ENCODE measurements at places on chromosomes 12 and 14.

DNA sequence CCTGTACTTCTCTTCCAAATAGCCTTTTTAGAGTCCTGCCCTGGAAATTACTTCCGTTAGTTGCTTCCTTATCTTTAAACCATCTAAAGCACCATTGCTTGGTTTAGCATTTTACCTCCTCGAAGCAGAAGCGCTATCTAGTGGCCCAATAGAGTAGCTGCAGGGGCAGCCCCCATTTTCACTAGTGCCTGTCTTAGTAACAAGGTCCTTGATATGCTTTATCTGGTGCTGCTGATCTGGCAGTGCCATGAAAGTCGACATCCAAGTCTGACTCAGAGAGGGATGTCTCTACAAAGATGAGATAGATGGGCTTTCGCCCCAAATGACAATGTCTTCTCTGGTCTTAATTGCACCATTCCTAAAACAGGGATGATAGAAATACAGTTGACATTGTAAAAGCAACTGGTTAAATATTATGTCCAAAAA is 25.0 kb upstream of the CIT start:
- DNase-seq: peak; percentile 80

- DNase-seq: no peak
Measured at GRCh38 chr12:122413516-122414404, 8.7 kb downstream of the CLIP1 start.

DNA sequence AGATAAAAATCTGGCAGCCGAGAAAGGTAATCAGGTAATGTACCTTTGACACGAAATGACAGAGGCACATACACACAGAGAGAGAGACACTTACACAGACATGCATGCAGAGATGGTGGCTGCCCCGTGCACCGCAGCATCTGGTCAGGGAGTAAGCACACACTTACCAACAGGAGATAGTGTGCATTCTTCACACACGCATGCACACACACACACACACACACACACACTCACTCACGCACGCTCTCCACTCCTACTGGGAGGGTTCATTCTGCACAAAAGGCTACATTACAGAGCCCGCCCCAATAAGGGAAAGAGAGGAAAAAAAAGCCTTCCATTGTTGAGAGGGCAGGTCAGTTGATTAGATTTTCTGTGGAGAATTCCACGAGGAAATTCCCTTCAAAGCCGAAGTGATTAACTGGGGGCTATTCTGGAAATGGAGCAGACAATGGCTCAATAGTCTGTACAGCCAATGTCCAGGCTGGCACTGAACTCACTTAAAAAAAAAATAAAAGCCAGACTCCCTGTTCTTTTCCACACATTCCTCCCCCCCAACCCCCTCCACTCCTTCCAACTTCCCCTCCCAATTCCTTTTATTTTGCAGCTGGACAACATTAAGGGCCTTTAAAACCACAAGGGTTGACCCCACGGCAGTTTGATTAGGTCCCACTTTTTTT is 1.4 kb upstream of the SOX5 start:
- DNase-seq: no peak

DNA sequence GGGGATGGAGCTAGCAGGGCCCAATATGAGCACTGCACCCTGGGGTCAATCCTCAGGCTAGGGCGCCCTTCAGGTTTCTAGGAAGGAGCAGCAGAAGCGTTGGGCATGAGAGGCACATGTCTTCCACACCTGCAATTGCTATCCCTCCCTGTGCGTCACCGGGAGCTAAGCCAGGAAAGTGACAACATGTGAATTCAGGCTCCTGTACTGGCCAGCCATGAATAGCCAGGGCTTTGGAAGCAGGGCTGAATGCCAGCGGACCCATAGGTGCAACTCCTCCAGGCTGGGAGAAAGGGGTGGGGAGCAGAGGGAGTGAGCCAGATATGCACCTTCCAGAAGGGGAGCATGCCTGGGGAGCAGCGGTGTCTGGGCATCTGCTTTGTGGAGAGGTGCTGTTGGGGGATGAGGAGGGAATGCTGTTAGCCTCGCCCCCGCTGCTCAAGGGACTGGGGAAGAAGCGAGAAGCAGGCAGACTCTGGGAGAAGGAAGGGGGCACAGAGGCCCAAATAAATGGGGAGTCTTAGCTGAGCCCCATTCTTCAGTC is 6.1 kb downstream of the HOXC5 start:
- no peak for DNase-seq

- no peak for DNase-seq
Measured at GRCh38 chr14:36857842-36858445, 196.3 kb downstream of the PAX9 start.

DNA sequence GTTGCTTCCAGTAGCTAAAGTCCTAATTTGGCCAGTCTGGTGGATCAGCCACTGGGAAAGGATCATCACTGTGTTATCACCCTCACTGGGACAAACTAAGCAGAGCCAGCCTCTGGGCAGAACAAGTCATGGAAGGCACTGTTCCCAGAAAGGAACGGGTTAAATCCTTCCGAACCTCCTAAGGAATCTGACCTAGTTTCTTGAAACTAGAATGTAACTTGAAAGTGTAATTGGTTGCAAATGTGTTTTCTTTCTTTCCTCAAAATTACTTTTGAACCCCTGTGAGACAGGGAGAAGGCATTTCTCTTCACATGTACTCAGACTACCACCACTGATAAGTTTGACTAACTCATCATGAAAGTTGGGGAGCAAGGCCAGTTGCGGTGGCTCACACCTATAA is 18.7 kb upstream of the KICS2 start:
- DNase-seq: no peak

DNA sequence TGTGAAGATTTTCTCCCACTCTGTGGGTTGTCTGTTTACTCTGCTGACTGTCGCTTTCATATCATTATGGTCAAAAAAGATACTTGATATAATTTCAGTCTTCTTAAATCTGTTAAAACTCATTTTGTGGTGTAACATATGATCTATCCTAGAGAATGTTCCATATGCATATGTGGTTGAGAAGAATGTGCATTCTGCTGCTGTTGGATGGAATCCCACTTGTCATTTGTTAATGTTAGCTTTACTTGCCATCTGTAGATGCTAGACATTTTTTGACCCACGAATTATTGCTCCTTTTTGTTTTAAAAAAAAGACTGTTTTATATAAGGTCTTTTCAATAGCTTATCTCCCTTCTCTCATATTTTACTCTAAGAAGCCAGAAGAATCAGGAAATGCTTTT is 26.3 kb upstream of the OR5AU1 start:
- no peak for DNase-seq

- peak; percentile 8 for DNase-seq
Measured at GRCh38 chr14:78519863-78520262, 349.7 kb downstream of the NRXN3 start.

- DNase-seq: no peak
Measured at GRCh38 chr14:55356913-55357312, 54.7 kb downstream of the ATG14 start.

DNA sequence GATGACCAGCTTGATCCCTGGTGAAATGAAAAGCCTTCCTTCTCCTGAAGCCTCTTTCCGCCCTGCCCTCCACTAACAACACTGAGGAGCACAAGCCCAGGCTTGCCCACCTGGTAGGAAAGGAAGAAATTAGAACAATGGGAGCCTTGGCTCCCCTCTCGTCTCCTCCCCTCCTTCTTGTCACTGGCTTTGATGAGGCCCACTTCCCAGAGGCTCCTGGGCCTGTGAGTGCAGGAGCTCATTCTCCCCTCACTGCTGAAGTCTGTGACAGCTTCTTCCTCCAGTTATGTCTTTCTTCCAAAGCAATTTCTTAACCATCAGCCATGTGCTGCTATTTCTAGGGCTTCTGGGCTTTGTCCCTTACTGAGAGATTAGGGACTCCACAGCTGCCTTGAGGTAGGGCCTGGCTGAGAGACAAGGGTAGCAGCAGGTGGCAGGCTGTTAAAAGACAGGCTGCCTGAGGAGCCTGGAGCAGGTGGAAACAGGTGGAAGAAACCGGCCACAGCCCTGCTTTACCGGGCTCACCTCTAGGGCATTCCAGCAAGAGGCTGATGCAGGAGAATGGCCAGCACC is 53.6 kb upstream of the SRSF5 start:
- no peak for DNase-seq

- no peak for DNase-seq
Measured at GRCh38 chr12:67876305-67876915, 112.8 kb upstream of the IFNG-AS1 start.

DNA sequence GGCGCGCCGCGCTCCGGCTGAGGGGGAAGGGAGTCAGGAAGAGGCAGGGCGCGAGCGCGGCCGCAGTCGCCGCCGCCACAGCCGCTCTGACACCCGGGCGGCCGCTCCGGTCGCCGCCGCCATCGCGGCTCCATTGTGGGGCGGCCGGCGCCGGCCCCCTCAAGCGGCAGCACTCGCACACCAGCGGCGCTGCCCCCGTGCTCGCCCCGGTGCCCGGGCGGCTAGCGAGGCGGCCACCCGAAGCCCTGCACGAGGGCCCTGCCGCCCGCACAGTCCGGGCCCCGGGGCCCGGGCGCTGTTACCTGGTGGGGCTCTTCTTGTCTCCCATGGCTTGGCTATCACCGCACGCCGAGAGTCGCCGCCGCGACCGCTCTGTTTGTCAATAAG is 202 bp downstream of the YAF2 start:
- no peak for DNase-seq

- no peak for DNase-seq
Measured at GRCh38 chr12:10227648-10228047, 15.0 kb downstream of the GABARAPL1 start.

GRCh38 chr12:98045395-98045794 is 470.0 kb upstream of the TMPO start:
- DNase-seq: no peak

GRCh38 chr14:24329736-24330135 is 5.1 kb downstream of the ADCY4 start:
- DNase-seq: no peak

DNA sequence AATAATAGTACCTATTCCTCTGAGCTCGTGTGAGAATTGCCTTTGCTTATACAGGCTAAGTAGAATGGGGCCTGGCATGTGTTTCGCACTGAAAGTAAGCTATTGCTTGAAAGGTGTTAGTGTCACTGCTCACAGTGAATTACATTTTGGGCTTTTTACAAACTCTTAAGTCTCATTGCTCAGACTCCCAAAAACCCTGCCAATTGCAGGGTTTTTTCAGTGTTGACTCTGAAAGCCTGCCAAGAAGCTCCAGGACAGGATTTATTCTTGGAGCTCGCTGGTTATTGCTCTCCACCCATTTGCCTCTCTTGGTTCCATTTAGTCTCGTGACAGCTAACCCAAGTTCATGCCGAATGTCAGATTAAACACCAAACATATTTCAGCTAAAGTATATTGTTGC is 39.8 kb downstream of the NOPCHAP1 start:
- DNase-seq: no peak

DNA sequence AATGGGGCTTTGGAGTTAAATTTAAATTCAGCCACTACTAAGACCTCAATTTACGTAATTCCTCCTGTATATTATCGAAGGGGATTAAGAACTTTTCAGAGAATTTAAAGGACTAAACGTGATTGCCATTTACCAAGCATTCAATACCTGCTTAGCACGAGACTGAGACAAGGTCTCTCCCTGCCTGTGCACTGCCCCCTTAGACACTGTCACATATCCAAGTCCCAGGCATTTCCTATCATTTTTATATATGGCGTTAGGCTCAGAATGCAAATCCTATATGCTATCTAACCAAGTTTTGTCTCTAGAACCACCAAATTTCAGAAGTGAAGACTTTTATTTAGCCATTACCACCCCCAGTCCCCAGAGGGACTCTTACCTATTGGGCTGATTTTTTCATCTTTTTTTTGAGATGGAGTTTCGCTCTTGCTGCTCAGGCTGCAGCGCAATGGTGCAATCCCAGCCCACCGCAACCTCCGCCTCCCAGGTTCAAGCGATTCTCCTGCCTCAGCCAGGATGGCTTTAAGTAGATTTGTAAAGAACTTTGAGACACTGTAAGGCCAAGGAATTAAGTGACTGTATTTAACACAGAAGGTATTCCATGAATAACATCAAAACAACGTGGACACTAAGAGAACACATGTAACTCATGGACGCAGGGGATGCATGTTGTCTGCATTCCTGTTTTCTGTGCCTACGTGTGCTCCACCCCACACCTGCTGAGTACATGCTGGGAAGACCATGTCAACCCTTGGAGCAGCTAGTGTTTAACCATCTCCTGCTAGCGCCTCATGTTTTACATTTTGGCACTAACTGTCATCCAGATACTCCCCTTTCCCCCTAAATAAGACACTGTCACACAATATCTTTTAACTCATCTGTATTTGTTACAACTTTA is 6.4 kb downstream of the HSP90AA1 start:
- DNase-seq: no peak

- DNase-seq: no peak
Measured at GRCh38 chr12:26239122-26239851, 43.9 kb downstream of the SSPN start.

- DNase-seq: no peak
Measured at GRCh38 chr12:56645201-56645716, 525 bp downstream of the ATP5F1B start.

DNA sequence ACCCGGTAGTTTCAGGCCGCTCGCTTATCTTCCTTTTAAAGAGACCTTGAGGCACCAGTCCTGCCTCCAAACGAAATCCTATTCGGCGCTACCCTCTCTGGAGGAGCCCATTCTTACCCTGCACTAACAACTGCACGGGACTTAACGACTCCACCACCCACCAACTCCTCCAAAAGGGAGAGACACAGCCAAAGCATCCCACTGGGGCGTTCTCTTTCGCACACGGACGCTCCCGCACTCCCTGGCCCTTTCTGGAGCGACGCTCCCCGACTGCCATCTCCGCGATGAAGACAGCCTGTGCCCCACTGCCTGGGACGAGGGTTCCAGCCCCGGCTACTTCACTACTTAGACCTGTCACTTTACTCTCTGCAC is 650 bp downstream of the GALC start:
- no peak for DNase-seq

DNA sequence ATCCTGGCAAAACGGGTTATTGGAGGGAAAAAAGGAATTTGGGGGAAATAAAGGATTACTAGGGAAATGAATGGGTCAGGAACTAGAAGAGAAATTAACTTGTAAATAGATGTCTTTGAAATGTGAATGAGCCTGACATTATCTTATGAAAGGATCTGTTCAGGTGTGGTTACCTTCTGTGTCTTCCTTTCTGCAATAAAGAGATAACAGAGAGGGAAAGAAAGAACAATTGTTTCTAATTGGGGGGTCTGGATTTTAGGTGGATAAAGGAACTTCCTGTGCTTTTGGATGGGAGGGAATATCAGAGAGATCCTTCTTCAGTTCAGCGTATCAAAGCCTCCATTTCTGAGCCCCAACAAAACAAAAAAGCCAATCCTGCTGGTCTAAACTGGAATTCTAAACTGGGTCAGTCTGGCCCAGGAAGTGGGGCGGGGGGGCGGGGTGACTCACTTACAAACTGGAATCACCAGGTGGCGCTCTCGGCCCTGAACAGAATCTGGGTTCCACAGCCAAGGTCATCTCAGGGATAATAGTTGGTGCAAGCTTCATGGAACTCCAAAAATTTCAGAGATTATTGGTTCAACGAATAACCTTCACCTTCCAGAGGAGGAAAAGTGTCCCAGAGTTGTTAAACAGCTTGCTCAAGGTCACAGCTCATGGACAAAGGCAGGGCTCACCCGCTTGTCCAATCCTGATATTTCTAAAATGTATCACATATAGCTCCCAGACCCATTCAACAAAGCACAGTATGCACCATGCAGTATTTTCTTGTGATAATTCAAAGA is 15.2 kb upstream of the PEBP1 start:
- DNase-seq: peak; percentile 34
